ENCODE measurements at places on chromosomes 4 and X.

GRCh38 chrX:75603833-75604232 is 81.0 kb upstream of the ZDHHC15 start:
- DNase-seq = peak; percentile 3

DNA sequence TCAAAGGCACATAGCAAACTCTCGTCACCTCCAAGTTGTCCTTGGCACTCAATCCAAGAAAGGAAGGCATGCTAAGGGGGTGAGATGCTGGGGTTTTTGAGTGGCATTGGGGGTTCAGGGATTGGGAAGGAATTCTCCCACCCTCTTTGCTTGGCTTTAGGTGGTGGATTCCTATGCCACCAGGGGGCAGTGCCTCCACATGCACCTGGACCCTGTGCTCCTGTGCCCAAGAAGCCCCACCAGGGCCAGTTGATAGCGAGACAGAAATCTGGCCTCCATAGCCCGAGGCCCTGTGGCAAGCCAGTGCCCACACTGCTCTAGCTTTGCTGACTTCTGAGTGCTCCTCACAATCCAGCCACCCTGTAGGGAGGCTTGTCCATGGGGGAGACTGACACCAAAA is 2.0 kb upstream of the FATE1 start:
- DNase-seq = no peak

GRCh38 chrX:79412166-79412565 is 45.0 kb upstream of the ITM2A start:
- no peak for DNase-seq

GRCh38 chrX:136141569-136141968 is 5.8 kb upstream of the FHL1 start:
- no peak for DNase-seq

GRCh38 chr4:5403746-5404497 is 304.4 kb downstream of the EVC2 start:
- no peak for DNase-seq

DNA sequence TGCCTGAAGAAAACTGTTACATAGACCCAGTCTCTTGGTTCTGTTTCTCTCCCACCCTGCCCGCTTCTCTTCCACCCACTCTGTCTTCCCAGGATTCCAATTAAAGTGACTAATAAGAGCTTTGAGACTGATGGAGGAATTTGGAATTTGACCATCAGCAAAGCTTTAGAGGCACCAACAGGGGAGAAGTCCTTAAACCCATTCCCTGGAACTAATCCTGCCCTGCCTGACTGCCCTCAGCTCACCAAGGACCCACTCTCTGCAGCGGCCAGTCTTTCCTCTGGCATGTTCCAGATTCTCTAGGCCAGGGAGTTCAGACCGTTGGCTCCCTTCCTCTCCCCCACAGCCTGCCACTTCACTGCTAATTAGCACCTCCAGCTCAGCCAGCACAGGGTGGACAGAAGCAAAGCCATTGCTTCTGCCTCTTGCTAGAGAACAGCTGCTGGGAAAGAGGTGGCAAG is 23.9 kb downstream of the SCD5 start:
- no peak for DNase-seq

GRCh38 chr4:110616238-110617074 is 6.4 kb downstream of the PITX2 start:
- no peak for DNase-seq

- DNase-seq = no peak
Observed at GRCh38 chr4:139115226-139115625, 61.8 kb downstream of the ELF2 start.

- DNase-seq = no peak
Observed at GRCh38 chrX:50893466-50893865, 17.1 kb upstream of the BMP15 start.

- DNase-seq = no peak
Observed at GRCh38 chr4:140684314-140684713, 71.9 kb downstream of the TBC1D9 start.

DNA sequence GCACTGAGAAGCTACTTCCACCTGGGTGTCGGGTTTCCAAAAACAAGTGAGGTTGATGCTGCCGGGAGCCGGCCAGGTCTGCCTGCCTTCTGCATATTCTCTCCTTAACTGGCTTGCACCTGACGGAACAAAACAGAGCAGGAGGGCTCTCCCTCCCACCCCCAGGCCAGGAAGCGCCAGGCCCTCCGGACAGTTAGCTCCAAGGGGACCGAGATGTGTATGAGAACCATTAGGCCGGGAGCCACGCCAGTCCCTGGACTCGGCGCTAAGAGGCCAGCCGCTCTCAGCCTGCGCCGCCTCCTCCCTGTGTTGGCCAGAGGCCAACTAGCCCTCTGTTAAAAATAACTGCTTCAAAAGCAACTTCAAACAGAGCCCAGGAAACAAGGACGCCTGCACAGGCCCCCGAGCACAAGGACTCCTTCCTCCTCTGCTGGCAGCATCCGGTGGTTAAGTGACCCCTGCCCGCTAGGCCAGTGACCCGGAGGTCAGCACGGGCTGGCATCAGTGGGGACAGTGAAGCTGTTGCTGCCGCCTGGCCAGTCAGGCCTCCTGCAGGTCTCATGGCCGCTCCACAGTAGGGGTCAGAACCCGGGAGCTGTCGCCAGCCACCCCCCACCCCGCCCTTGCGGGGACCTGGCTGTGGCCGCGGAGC is 107.9 kb downstream of the ABLIM2 start:
- no peak for DNase-seq

GRCh38 chr4:87973283-87974169 is 2.0 kb upstream of the SPP1 start:
- DNase-seq = peak; percentile 51

DNA sequence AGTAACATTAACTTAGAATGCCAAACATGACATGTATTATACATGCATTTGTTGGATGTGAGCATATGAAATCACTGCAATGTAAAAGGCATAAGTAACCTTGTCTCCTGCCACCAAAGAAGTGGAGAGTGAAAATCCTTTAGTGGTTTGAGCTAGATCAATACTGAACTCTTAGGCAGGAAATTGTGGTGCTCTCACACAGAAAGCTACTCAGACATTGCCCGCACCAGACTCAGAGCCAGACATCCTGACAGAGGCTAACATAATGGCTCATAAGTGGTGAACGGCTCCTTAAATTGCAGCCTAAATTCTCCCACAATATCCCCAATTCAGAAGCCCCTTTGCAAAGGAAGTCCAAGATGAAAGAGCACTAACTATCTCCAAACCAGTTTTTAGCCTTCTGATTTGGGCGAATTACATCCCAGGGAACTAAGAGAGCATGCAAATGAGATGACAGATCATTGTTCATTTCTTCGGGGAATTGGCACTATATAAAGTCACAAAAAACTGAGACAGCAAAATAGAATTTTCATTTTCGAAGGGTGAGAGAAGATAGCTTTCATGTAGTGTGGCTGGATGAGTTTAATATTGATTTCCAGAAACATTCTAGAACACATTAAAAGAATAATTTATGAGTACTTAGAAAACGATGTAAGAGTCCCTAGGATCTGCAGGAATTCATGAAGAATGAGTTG is 233.6 kb upstream of the RPS6KA3 start:
- no peak for DNase-seq

GRCh38 chr4:54363037-54363436 is 133.9 kb downstream of the PDGFRA start:
- no peak for DNase-seq

GRCh38 chr4:42513748-42514492 is 116.6 kb downstream of the SHISA3 start:
- no peak for DNase-seq

DNA sequence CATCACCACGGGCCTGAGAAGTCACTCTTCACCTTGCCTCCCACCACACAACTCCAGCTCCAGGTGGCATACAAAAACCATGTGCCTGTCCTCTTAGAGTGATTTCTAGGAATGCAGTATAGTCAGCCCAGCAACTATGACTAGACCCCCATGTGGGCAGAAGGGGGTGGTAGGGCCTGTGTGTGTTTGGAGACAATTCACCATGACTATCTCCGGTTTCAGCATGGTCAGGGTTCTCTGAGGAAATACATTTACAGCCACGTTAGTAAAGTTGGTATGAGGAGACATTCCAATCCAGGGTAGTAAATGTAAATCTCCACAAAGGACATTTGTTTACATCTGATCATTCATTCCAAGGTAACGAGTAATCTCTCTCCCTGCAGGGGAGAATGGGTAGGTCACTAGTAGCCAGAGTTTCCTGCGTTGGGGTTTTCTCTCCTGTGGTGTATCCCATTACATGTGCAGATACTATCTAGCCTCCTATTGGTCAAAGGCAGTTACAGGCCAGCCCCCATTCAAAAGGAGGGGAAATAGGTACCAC is 4.2 kb upstream of the MTMR1 start:
- DNase-seq = no peak

DNA sequence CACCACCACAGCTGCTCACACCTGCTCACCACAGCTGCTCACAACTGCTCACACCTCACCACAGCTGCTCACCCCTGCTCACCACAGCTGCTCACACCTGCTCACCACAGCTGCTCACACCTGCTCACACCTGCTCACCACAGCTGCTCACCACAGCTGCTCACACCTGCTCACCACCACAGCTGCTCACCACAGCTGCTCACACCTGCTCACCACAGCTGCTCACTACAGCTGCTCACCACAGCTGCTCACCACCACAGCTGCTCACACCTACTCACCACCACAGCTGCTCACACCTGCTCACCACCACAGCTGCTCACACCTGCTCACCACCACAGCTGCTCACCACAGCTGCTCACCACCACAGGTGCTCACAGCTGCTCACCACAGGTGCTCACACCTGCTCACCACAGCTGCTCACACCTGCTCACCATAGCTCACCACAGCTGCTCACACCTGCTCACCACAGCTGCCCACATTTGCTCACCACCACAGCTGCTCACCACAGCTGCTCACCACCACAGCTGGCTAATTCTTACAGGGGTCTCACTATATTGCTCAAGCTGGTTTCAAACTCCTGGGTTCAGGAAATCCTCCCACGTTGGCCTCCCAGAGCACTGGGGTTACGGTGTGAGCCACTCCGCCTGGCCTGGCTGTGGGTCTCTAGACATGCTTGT is 30.4 kb upstream of the CPLX1 start:
- no peak for DNase-seq

- DNase-seq = no peak
Observed at GRCh38 chr4:19514276-19515070, 737.2 kb upstream of the SLIT2 start.

DNA sequence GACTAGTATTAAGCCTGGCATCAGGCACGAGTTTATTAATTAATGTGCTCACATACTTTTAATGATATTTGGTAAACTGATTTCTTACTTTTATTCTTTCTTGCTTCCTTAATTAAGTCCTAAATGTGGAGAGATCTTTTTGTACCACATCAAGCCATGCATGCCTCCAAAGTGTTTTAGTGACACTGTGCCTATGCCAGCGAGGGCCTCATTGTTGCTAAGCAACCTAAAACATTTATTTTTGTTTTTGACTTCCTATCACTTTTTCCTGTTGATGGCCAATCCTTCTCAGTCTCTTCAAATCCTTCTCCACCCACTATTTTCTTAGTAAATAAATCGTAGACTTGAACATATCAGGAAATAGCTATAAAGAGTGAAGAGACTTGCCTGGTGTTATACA is 5.5 kb upstream of the NSUN7 start:
- DNase-seq = no peak

- no peak for DNase-seq
Observed at GRCh38 chrX:109812236-109812635, 79.2 kb upstream of the ACSL4 start.

- DNase-seq = no peak
Observed at GRCh38 chrX:154004315-154004714, 15.4 kb downstream of the IRAK1 start.

DNA sequence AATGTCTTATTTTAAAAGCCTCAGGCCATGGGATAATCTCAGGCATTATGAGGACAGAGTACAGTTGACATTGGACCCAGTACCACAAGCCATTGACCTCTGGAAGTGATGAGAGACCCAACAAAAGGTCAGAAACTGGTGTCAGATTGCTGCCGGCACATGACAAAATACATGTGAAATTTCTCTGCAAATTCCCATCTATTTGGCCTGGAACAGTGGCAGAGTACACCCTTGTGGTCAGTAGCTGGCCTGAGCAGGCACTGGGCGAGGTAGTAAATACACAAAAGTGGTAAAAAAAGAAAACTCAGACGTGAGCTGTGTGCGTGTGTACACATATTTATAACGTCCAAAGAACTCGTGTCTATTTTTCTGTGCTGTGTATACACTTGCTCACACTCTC is 155.5 kb downstream of the DHX15 start:
- DNase-seq = no peak

DNA sequence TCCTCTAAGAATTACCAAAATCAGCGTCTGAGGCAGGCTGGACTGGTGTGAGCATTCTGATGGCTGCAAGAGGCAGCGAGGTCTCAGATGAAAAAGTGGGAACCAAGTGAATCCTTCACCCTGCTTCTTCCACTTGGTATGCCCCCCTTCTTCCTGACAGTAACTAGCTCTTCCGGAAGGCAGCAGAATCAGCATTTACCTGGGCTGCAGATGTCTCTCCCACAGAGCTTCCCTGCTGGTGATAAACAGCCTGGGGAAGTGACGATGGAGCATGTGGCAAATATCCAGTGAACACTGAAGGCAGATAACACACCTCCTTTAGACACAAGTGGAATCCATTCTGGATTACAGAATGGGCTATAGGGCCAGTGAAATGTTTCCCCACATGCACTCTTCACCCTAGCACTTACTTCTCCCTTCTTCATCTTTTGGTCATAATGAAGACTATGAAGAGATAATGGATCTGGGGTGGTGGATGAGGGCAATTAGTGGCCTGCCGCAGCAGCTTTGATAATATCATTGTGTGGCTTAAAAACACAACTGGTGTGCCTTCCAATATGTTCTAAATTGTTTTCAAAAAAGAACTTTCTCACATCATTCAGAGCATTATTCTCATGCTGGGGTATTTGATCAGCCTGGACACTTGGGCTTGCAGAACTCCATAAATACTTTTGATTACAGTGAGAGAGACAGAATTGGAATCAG is 60.8 kb upstream of the TBC1D9 start:
- DNase-seq = no peak

- no peak for DNase-seq
Observed at GRCh38 chr4:152352215-152352614, 183.7 kb downstream of the FBXW7 start.

- DNase-seq = no peak
Observed at GRCh38 chr4:141258558-141258957, 37.9 kb downstream of the ZNF330 start.

DNA sequence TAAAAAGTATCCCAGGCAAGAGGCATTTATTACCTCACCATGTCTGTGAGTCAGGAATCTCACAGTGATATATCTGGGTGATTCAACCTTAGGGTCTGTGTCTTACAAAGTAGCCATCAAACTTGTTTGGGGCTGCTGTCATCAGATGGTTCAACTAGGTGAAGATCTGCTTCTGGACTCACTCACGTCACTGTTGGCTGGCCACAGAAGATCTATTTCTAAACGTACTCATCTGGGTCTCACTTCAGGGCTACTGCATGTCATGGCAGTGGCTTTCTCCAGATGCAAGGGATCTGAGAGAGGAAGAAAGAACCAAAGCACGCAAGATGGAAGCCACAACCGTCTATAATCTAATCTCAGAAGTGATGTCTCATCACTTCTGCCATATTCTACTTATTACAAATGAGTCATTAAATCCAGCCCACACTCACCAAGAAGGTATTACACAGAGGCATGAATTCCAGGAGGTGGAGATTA is 267.8 kb upstream of the ANKRD50 start:
- DNase-seq = no peak
